Activated CD4-positive, alpha-beta T cell treated with anti-CD3 and anti-CD28 coated beads for 4 hours (primary cell): ENCODE measurements at places on chromosomes 4 and X.

DNA sequence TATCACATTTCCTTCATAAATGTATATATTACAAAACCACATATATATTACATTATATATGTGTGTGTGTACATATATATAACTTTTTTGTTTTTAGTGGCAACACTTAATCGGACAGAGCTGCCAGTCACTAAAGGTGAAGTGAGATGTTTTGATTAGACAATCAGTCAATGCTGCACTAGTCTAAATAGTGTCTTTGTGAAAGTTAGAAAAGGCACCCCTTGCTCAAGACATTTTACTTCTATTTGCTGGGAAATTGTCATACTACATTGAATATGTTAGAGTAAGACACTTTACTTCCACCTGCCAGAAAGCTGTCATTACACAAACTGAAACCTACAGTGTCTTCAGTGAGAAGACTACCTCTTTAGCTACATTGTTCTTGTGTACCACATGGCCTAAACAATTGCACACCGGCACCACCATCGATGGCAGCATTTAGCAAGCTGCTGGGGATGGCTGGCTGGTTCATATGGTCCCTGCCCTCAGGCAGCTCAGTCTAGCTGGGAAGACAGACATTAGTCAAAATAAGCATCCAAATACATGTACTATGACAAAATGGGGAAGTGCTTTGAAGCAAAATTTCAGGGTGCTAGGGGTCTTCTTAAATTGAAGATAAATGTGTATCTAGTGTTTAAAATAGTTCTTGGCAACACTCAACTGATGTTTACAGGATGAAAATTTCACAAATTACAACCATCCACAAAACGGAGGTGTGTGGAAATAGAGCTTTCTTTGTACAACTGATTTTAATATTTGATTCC is 148.1 kb upstream of the GATB start:
- DNase-seq = no peak

GRCh38 chr4:146061610-146062334 is 113.7 kb upstream of the LSM6 start:
- DNase-seq = no peak

- DNase-seq = no peak
Observed at GRCh38 chrX:71228063-71228642, 5.1 kb downstream of the GJB1 start.

- no peak for DNase-seq
Observed at GRCh38 chrX:130184857-130185256, 13.1 kb downstream of the RAB33A start.

- no peak for DNase-seq
Observed at GRCh38 chrX:629230-630006, 1.2 kb upstream of the SHOX start.

GRCh38 chr4:14157262-14157661 is 529.7 kb upstream of the BOD1L1 start:
- no peak for DNase-seq

GRCh38 chrX:19724409-19724808 is 163.0 kb downstream of the SH3KBP1 start:
- DNase-seq = no peak

DNA sequence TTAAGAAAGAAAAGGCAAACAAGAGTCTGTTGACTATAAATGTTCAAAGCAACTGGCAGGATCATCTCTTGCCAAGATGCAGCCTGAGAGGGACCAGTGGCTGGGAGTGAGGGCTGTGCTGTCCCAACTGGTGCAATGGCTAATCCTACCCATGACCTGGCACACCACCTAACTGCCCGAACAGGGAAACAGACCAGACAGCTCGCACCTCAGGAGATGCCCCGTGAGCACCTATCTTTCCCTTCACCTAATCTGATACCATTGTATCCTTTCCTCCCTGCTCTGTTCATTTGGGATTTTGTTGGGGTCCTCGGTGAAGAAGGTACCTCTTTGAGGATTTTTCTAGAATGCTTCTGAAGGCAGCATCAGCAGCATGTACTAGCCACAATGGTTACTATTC is 206.5 kb upstream of the MAMLD1 start:
- no peak for DNase-seq

DNA sequence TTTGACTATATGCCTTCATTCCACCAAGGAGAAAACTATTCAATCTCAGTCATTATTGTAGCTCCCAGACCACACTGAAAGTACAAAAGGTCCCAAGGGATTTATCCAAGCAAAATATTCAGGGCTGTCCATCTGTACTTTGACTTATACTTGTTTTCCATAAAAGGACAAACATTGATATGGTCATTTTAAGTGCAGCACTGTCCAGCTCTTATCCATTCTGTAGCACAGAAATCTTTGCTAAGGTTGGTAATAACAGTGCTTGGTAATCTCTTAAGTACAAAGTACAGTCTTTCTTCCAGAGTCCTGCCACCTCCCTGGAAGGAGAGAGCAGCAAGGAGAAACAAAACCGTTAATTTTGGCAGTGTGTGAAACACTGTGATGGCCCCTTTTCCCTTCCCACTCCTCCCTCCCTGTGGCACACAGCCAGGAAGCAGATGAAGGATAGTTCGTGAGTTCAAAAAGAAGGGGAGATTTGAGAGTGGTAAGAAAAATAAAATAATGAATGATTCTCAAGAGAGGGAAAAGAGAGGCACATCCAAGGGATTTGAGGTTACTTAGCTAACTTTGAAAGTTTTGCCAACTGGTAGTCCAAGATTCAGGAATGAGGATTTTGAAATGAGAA is 6.8 kb upstream of the CXCL2 start:
- no peak for DNase-seq

- no peak for DNase-seq
Observed at GRCh38 chrX:10922159-10922558, 189.0 kb upstream of the HCCS start.

DNA sequence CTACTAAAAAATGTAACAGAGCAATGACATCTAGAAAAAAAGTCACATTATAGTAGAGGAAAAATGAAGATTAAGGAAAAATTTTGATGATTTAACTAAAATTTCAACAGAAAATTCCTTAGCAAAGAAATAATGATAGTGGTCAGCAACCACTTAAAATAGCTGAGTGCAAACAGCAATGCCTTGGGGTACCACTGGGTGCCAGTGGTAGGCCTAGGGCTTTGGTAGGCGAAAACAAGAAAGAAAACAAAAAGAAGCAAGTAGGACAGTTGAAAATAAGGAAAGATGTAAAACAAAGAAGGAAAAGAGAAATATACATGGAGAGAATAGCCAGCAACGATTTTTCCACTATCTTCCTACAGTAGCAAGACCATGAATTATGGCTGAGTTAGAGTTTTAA is 313.5 kb upstream of the IRS4 start:
- no peak for DNase-seq

GRCh38 chr4:145830699-145831098 is 107.9 kb downstream of the ZNF827 start:
- DNase-seq = no peak

GRCh38 chrX:27439771-27440170 is 23.4 kb downstream of the PPP4R3C start:
- no peak for DNase-seq

- no peak for DNase-seq
Observed at GRCh38 chr4:44927399-44928380, 201.3 kb upstream of the GNPDA2 start.
